ENCODE measurements at places on chromosomes 5 and 9.

- DNase-seq = peak; percentile 96
Observed at GRCh38 chr5:41924872-41925554, at the start of gene FBXO4. Gene FBXO4, plus strand, starts transcription at chr5:41925281. Its CDS starts 29 bp downstream, at chr5:41925310.

GRCh38 chr5:103216137-103216536, 42.4 kb upstream of the MACIR start:
- no peak for DNase-seq

GRCh38 chr9:133168432-133168831, 4.7 kb upstream of the GBGT1 start:
- no peak for DNase-seq

GRCh38 chr5:180075703-180076102, 4.1 kb upstream of the RNF130 start:
- DNase-seq = no peak

DNA sequence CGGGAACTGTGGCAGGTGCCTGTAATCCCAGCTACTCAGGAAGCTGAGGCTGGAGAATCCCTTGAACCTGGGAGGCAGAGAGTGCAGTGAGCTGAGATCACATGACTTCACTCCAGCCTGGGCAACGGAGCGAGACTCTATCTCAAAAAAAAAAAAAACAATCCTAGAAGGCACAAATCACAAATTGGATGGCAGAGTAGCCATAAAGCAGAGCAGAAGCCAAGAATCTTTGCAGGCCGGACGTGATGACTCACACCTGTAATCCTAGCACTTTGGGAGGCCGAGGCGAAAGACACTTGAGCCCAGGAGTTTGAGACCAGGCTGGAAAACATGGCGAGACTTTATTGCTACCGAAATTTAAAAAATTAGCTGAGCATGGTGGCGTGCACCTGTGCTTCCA, 9.2 kb upstream of the FUBP3 start:
- no peak for DNase-seq

DNA sequence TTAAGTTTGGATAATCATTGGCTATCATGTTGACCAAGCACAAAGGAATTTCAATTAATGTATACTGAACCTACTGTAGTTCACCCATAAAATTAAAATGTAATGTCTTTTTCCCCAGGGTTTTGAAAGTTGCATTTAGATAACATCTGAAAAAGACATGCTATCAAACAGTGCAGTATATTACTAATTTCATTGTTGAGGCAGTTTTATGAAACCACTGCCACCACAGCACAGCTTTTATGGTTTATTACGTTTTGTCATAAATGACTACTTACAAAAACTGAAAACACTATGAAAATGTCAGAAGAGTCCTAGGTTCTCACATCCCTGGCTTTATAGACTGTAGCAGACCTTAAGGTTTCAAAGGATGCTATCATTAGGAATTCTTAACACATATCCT, 32.0 kb upstream of the HAPLN1 start:
- no peak for DNase-seq

Data from right cardiac atrium (tissue), 5 donors.